Activated T-helper 1 cell treated with anti-CD3 and anti-CD28 coated beads, Interleukin-2, amount 50 U/mL, for 16 hours (primary cell): ENCODE measurements at places on chromosomes 1 and 21.

DNA sequence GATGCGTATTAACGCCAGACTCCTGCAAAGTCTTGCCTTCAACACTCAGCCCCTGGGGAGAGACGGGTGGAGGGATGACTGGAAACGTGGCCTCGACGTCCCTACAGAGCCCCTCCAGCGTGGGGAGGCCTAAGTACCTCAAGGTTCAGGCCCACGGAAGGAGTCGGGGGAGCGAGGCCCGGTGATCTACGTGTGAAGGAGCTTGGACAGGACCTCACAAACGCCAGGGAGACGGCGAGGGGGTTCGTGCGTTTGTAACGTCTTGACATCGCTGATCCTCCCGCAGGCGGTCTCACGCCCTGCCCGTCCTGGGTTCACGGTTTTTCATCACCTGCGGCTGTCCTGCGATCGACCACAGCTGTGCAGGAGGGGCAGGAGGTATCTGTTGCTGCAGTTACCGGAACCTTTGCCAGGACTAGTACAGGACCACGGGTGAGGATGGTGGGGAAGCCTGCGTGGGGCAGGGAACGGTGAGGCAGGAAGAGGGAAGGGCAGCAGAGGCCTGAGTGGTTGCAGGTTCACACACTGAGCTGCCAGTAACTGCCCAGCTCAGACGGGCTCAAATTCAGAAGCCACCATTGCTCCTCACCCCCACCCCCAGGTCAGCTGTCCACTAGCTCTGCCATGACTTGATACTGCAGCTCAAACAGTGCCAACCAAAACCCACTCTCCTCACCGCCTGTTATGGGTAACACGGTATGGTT lies 889 bp upstream of the CCNL2 start:
- DNase-seq = no peak

GRCh38 chr1:191870490-191870889 lies 287.8 kb upstream of the RGS18 start:
- no peak for DNase-seq

- no peak for DNase-seq
These were observed 18.0 kb upstream of the RABGGTB start for GRCh38 chr1:75768016-75768415.

- DNase-seq = no peak
These were observed 446.0 kb upstream of the LRRC7 start for GRCh38 chr1:69121723-69122122.

DNA sequence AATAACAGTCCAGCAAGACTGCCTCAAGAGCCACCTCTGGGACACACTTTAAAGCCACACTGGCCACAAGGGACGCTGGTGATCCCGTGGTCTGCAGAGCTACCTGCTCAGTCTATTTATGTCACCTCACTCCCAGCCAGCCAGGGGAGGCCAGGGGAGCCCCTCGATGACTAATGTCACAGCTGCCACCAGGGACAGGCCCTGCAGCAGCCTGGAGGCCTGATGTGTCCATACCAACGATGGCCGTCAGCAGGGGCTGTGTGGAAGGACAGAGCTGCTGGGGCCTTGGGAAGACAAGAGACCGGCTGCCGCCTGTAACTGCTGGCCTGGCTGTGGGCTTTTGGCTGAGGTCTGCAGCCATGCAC lies 71.0 kb downstream of the SIK1 start:
- DNase-seq = no peak

DNA sequence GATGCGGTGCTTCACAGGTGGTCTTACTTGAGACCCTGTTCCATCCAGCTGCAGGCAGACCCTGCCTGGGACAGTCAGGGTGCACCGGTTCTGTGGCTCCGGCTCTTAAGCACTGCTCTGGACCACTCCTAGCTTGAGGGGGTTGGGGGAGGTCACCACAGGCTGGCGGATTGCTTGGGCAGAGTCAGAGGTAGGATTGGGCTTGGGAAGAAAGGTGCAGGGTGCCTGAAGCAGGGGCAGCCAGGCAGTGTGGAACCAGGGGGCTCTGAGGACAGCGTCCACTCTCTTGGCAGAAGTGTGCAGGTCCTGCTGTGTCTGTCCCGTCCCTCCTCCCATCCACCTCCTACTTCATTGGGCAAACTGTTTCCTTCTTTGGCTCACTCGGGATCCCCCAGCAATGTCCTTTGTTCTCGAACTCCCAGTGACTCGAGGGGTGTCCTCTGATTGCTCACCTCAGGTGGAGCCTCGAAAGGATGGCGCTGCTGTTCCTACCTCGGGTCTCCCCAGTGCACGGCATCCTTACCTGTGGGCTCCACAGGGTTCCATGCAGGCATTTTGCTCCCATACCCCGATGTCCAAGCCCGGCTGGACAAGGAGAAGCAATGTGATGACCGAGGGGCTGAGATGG lies 1.7 kb downstream of the PDXK start:
- no peak for DNase-seq

DNA sequence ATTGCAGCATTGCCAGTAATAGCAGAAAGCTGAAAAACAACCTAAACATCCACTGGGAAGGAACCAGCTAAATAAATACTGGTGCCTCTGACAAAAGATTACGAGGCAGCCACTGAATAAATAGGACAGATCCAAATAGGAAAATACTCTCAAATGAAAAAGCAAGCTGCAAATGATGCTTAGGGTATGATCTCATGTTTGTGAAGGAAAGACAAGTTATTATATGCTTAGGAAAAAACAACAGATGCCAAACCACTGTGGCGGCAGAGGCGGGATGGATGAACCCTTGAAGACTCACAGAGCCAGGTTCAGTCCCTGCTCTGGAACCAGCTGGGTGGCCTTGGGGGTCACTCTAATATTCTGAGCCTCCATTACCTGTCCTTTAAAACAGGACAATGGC lies 41.6 kb downstream of the MATN1 start:
- no peak for DNase-seq

GRCh38 chr1:11967028-11967547 lies 13.2 kb upstream of the MFN2 start:
- DNase-seq = no peak

DNA sequence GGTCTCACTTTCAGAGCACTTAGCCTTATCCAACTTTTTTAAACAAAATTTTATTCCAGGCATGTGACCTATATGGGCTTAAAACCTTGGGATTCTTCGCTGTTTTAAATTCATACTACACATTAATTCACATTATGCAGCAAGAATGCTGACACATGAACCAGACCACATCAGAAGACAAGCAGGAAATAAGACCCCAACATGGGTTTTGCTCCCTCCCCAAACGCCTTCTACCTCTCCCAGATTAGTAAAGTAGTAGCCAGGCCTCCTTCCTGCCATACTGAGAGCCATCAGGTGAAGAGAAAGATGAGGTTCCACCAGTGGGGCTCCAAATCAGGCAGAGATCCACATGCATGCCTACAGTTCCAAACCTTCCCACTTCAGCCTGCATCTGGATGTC lies 3.7 kb downstream of the IGSF3 start:
- no peak for DNase-seq

- no peak for DNase-seq
These were observed 24.1 kb downstream of the ETNK2 start for GRCh38 chr1:204127597-204128242.

- DNase-seq = no peak
These were observed 2.5 kb downstream of the ATP1B1 start for GRCh38 chr1:169108863-169109560.

DNA sequence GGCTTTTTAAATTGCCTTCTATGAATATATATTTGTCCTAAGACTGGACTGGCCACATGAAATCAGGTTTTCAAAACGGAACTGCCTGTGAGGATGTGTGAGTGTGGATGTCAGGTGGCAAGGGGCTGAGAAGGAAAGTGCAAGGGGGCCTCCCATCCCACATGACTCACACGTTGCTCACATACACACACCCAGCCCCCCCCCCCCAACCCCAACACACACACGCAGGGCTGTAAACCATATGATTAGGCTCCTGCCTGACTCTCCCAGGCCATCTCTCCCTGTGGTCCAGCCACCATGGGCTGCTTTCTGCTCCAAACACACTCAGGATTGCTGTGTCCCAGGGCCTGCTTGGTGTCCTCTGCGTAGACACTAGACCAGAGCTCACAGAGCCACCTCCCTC lies 22.4 kb downstream of the DEGS1 start:
- DNase-seq = peak; percentile 8

DNA sequence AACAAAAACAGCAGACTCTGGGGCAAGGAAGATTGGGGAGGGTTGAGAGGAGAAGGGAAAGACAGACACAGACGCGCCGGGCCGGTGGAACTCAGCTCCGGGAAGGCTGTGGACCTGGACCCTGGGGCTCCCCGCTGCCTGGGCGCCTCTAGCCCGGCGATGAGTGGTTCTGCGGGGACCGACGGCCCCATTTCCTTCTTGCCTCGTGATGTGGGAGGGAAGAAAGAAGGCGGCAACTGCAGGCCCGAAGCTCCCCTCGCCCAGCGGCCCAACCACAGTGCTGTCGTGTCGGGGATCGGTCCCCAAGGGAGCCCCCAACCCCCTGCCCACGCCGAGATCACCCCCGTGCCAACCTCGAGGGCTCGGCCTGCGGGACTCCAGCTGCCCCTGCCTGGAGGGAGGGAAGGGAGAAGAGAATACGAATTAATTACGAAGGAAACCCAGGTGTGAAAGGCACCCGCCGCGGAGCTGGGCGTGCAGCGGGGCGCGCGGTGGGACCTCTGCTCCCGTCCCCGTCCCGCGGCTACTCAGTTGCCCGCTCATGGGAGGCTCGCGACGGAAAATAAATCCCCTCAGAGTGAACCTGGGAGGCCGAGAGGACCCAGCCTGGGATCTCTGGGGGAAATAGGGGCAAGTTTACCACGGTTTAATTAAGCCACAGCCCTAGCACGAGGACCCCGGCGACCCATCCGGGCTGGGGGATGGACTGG lies 7.4 kb downstream of the FOXD3 start:
- DNase-seq = no peak

DNA sequence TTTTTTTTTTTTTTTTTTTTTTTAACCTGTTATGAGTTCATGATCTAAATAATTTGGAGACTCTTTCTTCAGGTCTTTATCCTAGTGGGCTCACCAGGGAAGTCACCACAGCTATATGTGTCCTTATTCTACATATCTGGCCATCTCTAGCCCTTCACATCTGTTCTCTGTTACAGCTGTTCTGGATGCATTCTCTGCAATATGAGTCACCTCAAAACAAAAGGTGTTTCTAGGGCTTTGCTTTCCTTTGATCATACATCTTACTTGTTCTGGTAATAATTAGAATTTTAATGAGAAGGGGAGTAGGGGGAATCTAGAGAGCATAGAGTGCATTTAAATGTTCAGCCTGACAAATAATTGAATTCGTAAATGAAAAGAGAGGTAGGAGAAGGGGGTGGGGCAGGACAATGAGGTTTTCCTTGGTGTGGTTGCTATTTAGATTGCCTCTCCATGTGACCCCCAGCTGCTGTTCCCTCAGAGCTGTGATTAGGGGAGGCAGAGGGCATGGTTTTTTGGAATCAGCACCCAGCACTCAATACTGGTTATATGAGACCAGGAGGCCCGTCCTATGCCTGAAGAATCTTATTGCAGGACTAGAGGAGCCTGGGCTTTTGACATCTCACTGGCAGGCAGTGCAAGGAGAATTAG lies 8.0 kb downstream of the SYT6 start:
- no peak for DNase-seq

DNA sequence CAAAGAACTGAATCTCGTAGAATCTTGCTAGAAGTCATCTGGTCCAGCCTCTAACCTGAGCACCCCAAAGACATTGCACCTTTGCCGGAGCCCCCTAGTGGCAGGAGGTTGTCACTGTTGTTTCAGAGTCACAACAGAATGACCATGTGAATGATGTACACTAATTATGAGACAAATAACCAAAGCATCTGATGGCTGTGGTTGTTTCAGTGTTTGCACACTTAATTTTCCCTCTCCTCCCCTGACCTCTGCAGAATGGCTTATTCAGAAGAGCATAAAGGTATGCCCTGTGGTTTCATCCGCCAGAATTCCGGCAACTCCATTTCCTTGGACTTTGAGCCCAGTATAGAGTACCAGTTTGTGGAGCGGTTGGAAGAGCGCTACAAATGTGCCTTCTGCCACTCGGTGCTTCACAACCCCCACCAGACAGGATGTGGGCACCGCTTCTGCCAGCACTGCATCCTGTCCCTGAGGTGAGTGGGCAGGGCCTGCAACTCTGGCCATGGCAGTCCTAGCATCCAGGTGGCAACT lies 26.4 kb downstream of the TRAF5 start:
- peak; percentile 27 for DNase-seq

GRCh38 chr1:145707183-145707867 lies at the start of gene PDZK1:
PDZK1 (minus strand) TSS chr1:145707368; CDS start chr1:145688021, 19,347 bp downstream.
- no peak for DNase-seq

DNA sequence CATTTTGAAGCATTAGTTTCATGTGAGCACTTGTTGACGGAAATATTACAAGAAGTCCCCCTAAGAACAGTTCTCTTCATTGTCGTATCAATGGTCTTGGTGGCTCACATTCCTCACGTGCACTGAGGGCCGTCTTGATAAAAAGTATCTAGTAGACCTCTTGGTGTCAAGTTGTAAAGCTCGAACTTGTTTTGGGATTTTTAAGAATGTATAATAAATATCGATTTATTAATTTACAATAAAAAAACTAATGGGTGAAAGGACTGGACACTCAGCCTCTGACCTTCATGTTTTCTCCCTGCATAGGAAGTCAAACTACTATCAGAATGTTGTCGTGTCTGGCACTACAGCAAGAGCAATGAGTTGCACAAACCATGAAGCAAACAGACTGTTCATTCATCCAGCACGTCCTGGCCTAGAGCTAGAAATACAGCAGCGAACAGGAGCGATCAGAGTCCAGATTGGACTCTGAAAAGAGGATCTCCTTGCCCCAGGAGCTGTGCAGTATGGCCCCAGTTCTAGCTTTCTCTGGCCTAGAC lies 319.2 kb downstream of the SMYD3 start:
- DNase-seq = no peak

- DNase-seq = no peak
These were observed 65.9 kb downstream of the ZBTB18 start for GRCh38 chr1:244116946-244117345.

DNA sequence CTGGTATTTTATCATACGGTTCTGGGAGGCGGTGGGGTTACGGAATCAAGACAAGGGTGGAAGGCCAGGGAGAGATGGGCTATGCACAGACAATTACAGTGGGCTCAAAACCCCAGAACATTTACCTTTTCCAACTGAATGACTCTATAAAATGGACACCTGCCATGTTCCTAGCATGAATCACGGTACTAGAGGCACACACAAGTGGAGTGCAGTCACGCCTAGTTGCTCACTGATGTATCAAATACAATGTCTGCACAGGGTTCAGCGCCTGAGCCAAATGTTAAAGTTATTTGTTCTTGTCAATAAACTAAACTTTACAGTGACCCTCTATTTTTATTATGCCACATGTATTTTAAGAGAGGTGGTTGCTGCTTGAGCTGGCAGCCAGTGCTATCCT lies 121.4 kb downstream of the ATG4C start:
- no peak for DNase-seq

DNA sequence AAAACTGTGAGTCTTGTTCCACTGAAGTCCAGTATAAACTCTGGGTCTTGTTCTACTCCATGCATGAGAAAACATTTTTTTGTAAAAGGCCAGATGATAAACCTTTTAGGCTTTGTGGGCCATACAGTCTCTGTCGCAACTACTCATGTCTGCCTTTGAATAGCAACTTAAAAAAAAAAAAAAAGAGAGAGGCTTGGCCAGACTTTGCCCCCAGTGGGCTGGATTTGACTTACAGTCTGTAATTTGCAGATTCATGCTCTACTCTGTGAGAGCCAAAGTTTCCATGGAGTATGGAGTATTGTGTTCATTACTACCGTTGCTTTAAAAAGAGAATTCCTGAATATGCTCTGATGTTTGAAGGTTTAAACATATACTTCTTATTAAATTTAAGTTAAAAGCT lies 654.9 kb upstream of the PKN2 start:
- DNase-seq = no peak

GRCh38 chr1:18651713-18652112 lies 21.1 kb downstream of the PAX7 start:
- DNase-seq = no peak

- no peak for DNase-seq
These were observed 13.2 kb upstream of the ATP1A1 start for GRCh38 chr1:116359871-116360270.
